ENCODE measurements at places on chromosomes 13 and 19.

GRCh38 chr13:51148952-51149573 is 38.0 kb upstream of the C13orf42 start:
- no peak for DNase-seq

- DNase-seq, result no peak
Measured at GRCh38 chr13:98133946-98134345, 8.9 kb upstream of the FARP1 start.

GRCh38 chr19:3131168-3131567 is 4.7 kb upstream of the GNA15 start:
- DNase-seq, result no peak

DNA sequence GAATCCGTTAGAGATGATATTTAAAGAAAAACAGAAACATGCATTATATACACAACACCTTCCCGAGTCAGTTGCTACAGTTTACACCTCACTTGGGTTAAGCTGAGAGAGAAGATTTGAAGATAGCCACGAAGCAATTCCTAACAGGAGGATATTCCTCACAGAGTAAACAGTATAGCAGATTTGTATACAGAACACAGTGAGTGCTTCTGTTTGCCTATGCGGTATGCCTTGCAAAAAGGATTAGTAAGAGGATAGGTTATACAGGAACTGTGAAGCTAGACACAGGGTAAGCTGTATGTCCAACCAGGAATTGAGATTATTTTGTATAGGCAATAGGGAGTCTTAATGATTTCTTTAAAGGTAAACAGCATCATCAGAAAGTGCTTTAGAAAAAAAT is 471.8 kb downstream of the LIG4 start:
- DNase-seq, result no peak

DNA sequence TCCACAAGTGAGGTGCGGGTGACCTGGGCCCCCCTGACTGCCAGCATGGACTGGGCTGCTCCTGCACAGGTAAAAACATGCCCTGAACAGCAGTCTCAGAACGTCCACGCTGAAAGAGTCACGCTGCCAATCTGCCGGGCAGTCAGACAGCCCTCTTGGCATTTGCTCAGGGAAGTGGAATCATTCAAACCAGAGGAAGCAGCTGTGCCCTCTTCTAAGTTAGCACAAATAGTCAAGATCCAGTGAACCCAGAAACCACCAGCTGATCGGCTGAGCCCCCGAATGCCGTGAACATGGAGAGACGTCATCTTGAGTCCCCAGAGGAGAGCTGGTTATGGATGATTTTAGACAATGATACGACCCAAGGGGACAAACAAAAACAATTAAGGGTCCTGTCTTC is 34.4 kb downstream of the KLF2 start:
- no peak for DNase-seq

GRCh38 chr19:2653710-2654707 is 48.5 kb downstream of the GNG7 start:
- no peak for DNase-seq

- DNase-seq, result no peak
Measured at GRCh38 chr13:101502618-101503017, 50.1 kb downstream of the ITGBL1 start.

- DNase-seq, result no peak
Measured at GRCh38 chr19:49560358-49560900, 19.9 kb downstream of the NOSIP start.

- no peak for DNase-seq
Measured at GRCh38 chr13:110419381-110419791, 112.3 kb downstream of the COL4A2 start.

DNA sequence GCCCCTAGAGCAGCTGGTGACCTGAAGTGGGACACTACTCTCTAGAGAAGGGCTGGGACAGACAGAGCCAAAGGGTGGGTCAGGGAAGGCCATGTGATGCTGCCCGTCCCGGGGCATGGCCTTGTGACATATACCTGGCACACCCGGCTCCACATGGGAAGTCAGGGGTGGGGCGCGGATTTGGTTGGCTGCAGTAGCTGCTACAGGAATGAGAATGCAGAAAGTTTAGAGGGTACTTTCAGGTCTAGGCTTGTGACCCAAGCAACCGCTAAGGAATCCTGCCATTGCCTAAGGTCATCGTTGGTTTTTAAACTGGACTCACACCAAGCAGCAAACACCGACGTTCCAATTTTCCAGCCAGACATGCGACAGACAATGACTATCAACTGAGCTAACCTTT is 25.9 kb downstream of the RCBTB2 start:
- no peak for DNase-seq

- DNase-seq, result no peak
Measured at GRCh38 chr13:26529441-26529840, 28.0 kb upstream of the WASF3 start.

DNA sequence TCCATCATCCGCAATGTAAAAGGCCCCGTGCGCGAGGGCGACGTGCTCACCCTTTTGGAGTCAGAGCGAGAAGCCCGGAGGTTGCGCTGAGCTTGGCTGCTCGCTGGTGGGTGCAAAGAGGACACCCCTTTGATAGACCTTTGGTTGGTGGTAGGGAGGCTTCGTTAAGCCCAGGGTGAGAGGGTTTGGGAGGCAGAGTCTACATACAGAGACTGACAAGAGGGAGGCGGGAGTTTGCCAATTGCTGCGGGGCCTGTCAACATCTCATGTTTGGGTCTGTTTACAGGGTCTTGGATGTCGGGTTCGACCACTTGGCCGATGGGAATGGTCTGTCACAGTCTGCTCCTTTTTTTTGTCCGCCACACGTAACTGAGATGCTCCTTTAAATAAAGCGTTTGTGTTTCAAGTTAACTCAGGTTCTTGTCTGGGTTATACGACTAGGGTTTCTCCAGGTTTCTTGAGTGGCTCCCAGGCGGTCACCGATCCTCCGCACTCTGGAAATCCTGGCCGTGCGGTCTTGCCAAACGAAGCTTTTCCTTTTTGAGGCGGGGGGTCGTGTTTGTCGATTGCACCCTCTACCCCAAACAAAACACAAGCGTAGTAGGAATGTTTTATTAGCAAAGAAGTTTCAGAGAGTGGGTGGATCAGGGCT is 816 bp downstream of the RPS28 start:
- no peak for DNase-seq

Data from NCI-H187 (cell line).